Neuronal stem cell (in vitro differentiated cells): ENCODE measurements at places on chromosomes 3 and 15.

- H3K4me3 ChIP-seq, result no peak overlapping the region
- H3K4me1 ChIP-seq, result no peaks in the 10 kb centered on the region
- no peaks in the 10 kb centered on the region for H3K36me3 ChIP-seq
- no peak for DNase-seq
Observed at GRCh38 chr3:19173945-19174344, 25.6 kb downstream of the KCNH8 start.

DNA sequence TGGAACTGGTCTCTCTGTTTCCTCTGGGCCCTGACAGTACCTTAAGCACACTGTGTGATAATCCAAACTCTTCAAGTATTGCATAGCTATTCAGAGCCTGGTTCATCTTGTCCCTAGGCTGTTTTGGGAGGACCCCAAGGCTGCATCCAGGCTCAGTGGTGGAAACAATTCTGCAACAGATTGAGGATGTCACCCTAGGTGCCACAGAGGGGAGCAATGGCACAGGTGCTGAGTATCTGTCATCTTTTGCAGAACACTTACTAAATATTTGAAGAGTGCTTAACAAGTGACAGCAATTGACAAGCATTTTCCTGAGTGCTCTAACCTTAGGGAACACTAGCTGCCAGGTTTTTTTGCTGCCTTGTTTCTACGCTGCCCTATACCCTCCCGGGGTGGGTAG is 27.8 kb downstream of the STARD5 start:
- H3K4me1 ChIP-seq, result peaks cover 3% of the 10 kb centered on the region
- H3K4me3 ChIP-seq, result no peak overlapping the region
- DNase-seq, result no peak
- no peaks in the 10 kb centered on the region for H3K36me3 ChIP-seq
- H3K27ac ChIP-seq, result no peak overlapping the region
- peaks cover 30% of the 10 kb centered on the region for H3K27me3 ChIP-seq

DNA sequence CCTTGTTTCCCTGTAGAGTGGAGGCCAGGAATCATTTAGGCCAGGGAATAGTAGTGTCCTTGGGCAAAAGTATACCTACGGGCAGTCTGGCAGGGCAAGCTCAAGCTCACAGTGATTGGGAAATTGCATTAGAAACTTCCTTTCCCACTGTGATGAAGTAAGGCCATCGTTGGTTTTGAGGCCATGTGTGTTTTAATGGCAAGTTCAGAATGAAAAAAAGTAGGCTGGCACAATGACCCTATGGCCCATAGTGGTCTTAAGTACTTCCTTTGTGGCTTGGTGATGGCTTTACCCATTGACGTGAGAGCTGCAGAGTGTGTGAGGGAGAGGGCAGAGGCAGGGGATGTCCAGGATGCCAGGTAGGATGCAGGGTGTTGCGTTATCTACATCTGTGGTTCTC is 28.8 kb downstream of the LIMD1 start:
- no peaks in the 10 kb centered on the region for H3K27me3 ChIP-seq
- DNase-seq, result no peak
- no peaks in the 10 kb centered on the region for H3K4me1 ChIP-seq
- no peak overlapping the region for H3K4me3 ChIP-seq

- H3K27me3 ChIP-seq, result no peaks in the 10 kb centered on the region
- peaks cover 11% of the 10 kb centered on the region for H3K4me1 ChIP-seq
- no peaks in the 10 kb centered on the region for H3K36me3 ChIP-seq
- H3K27ac ChIP-seq, result no peak overlapping the region
- H3K4me3 ChIP-seq, result no peak overlapping the region
- no peak for DNase-seq
Observed at GRCh38 chr15:88400084-88400483, 67.1 kb downstream of the MRPL46 start.

GRCh38 chr15:96349857-96350720 is 19.6 kb downstream of the NR2F2 start:
- DNase-seq, result no peak
- H3K36me3 ChIP-seq, result peaks cover 15% of the 10 kb centered on the region
- peaks cover 41% of the 10 kb centered on the region for H3K4me1 ChIP-seq
- no peaks in the 10 kb centered on the region for H3K27me3 ChIP-seq
- H3K4me3 ChIP-seq, result no peak overlapping the region

DNA sequence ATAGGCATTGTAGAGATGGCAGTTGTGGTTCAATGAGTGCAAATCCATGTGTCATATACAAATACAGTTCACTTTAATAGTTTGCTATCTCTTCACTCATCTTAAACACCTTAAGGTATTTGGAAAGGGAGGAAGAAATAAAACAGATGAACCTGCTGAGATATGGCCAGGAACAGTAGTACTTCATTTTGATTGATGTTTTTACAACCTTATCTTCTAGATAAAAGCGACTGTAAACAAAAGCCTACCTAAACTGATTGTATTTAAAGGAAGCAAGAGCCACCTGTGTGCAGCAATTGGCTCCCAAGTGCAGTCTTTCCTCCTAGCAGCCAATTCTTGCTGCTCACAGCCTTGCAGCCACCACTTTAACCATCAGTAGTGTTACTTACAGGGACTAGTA is 217.7 kb downstream of the CDIN1 start:
- H3K27me3 ChIP-seq, result no peaks in the 10 kb centered on the region
- no peak for DNase-seq
- H3K36me3 ChIP-seq, result no peaks in the 10 kb centered on the region
- no peak overlapping the region for H3K27ac ChIP-seq
- no peak overlapping the region for H3K4me3 ChIP-seq

DNA sequence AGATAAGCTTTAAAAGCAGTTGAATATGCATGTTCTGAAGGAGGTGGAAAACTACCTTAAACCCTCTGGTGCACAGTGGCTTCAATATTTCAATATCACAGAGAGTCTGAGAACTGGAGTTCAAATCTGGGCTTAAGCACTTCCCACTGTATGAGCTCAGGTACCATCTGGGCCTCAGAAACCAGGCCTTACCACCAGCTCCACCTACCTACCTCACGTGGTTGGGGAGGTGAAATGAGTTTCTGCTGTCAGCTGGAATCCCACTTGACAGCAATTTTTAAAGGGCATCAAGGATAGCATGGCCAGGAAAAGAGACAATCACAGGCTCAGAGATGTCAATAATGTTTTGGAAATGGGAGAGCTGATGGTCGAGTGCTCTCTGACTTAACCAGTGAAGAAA is 5.0 kb downstream of the CHCHD4 start:
- H3K27me3 ChIP-seq, result no peaks in the 10 kb centered on the region
- peaks cover 40% of the 10 kb centered on the region for H3K36me3 ChIP-seq
- no peak overlapping the region for H3K27ac ChIP-seq
- DNase-seq, result no peak
- H3K4me3 ChIP-seq, result no peak overlapping the region

DNA sequence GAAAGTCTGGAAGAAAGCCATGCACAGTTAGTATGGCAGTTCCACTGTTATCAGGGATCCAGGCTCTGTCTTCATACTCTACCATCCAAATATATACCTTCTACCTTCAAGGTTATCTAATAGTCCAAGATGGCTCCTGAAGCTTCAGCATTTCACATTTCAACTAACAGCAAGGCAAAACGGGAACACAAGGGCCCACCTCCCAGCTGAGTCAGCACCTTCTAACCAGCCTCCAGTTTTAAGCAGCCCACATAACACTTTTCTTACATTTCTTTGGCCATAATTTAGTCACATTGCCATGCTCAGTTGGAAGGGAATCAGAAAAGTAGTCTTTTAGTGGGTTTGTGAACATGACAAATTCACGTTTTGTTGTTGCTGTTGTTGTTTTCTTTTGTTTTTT is 15.4 kb upstream of the MSL2 start:
- H3K27me3 ChIP-seq, result no peaks in the 10 kb centered on the region
- no peak overlapping the region for H3K4me3 ChIP-seq
- no peak for DNase-seq
- H3K4me1 ChIP-seq, result no peaks in the 10 kb centered on the region
- H3K36me3 ChIP-seq, result no peaks in the 10 kb centered on the region
- H3K27ac ChIP-seq, result no peak overlapping the region

DNA sequence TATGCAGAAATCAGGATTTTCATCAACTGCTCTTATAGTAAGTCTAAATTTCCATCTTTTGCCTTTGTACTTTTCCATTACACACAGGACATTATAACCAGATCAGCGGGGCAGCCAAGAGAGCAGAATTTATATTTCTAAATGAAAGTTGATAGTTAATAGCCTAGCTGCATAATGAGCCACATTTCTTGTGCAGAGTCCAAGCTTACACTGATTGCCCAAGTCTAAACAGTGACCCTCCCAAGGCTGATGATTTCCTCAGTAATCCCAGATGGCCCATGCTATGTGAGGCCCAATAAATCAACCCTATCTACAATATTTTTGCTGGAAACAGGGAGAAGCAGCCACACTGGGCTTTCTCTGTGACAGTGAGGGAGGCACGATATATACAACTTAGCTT is 475.8 kb upstream of the KCNMB2 start:
- no peaks in the 10 kb centered on the region for H3K36me3 ChIP-seq
- DNase-seq, result no peak
- peaks cover 2% of the 10 kb centered on the region for H3K4me1 ChIP-seq
- no peak overlapping the region for H3K4me3 ChIP-seq

DNA sequence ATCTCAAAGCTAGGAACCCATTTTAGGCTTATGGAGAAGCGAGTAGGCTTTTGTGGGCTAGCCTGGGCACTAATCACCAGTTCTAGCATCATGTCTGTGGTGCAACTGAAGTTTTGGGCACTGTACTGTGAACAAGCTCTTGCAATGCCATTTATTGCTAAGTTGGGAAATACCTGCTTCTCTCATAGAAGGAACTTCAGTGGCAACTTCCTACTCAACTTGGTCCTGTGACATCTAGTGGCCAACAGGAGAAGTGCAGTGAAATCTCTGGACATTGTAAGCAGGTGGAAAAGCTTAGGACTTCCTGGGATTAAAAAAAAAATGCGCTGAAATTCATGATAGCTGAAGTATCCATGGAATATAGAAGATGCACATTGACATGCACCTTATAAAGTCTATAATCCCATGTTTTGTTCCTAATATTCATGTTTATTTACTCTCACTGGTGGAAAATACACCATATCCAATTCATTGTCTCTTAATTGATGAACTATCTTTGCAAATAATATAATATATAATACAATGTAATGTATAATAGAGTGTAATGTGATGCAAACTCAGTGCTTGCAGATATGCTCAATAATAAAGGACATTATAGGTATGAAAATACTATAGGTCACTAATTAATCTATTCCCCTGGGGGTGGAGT is 6.5 kb upstream of the ALDH1A3 start:
- H3K36me3 ChIP-seq, result no peaks in the 10 kb centered on the region
- H3K27ac ChIP-seq, result no peak overlapping the region
- no peak overlapping the region for H3K4me3 ChIP-seq
- DNase-seq, result peak; percentile 76

DNA sequence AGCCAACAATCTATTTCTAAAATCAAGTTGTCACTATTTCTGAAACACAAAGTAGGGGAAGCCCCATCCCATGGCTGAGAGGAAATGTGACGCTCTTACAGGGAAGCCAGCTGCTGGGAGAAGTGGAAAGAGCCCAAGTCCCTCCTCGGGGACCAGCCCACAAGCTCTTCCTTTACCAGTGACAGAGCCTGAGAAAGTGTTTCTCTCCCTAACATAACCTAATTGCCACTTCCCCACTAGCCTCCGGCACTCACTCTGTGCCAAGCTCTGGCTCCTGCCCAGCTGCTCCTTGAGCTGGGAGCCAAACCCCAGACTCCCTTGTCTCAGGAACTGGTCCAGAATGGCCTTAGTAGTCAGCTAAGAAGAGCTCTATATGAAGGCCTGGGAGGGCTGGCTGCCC is 42.9 kb downstream of the TNFAIP8L3 start:
- no peaks in the 10 kb centered on the region for H3K4me1 ChIP-seq
- no peak overlapping the region for H3K4me3 ChIP-seq
- no peak overlapping the region for H3K27ac ChIP-seq
- no peaks in the 10 kb centered on the region for H3K36me3 ChIP-seq
- no peak for DNase-seq

- peaks cover 87% of the 10 kb centered on the region for H3K36me3 ChIP-seq
- peaks cover 6% of the 10 kb centered on the region for H3K4me1 ChIP-seq
- no peak for DNase-seq
Observed at GRCh38 chr3:52405066-52405465, 39.8 kb downstream of the SEMA3G start.

GRCh38 chr15:67070892-67071664 is 5.7 kb downstream of the SMAD3 start:
- H3K36me3 ChIP-seq, result no peaks in the 10 kb centered on the region
- no peaks in the 10 kb centered on the region for H3K27me3 ChIP-seq
- H3K27ac ChIP-seq, result no peak overlapping the region
- H3K4me1 ChIP-seq, result peaks cover 29% of the 10 kb centered on the region
- H3K4me3 ChIP-seq, result no peak overlapping the region
- DNase-seq, result no peak

DNA sequence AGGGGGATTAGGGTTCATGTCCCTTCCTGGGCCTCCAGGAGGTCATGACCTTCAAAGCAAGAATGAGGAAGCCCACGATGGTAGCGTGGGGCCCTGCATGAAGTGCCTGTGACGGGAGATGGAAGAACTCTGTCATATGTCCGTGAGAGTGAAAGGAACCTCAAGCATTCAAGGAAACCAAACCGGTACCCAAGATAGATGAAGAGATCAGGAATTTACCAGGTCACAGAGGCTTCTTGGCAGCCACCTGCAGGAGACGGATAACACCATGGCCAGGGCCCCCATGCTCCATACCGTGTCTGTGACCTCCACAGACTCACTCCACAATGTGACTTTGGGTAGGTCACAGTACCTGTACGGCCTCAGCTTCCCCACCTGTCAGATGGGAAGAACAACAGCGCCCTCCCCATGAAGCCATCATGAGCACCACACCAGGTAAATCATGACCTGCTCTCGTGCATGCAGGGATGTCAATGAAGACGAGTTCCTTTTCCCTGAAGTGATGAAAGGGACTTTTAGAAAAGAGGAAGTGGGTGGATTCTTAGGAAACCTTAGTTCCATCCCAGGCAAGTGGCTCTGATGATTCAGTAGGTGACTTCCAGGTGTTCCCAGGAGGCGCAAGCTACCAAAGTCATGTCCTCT is 23.3 kb upstream of the CYP11A1 start:
- peaks cover 62% of the 10 kb centered on the region for H3K27me3 ChIP-seq
- no peak for DNase-seq
- H3K27ac ChIP-seq, result no peak overlapping the region
- H3K4me1 ChIP-seq, result peaks cover 9% of the 10 kb centered on the region

DNA sequence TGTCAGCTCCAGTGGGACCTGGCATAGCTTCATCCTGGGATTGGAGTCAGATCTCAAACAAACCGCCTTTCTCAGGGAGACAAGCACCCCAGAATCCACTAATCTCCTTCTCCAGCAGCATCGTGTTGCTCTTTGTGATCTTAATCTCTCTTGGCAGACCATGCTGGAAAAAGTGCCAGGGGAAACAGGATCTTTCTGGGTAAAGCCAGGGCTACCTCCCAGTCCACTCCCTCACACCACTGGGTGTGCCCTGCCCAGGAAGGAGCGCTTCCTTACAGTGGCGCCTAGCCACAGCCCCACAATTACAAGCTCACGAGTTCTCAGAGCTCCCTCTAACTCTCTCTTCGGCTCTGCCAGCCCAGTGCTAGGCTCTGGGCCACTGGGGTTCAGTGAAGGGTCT is 32.2 kb downstream of the RPLP1 start:
- no peak for DNase-seq
- H3K36me3 ChIP-seq, result no peaks in the 10 kb centered on the region
- no peaks in the 10 kb centered on the region for H3K4me1 ChIP-seq
- no peak overlapping the region for H3K27ac ChIP-seq
- no peaks in the 10 kb centered on the region for H3K27me3 ChIP-seq
